Stimulated activated CD8-positive, alpha-beta memory T cell treated with anti-CD3 and anti-CD28 coated beads, Interleukin-4, amount 100 ng/mL, for 1 hour (primary cell): ENCODE measurements at places on chromosomes 6 and 20.

DNA sequence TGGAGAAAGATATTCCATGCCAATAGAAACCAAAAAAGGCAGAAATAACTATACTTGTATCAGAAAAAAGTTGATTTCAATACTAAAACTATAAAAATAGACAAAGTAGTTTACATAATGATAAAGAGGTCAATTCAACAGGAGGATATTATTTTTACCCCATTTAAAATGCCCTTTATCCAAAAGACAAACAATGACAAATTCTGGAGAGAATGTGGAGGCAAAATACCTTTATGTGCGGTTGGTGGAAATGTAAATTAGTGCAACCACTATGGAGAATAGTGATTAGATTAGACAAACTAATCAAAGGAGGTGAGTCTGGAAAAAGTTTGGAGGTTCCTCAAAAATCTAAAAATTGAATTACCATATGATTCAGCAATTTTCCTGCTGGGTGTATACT is 1262.3 kb downstream of the GRIK2 start:
- no peak for DNase-seq

GRCh38 chr20:61487997-61488371 is 235.9 kb downstream of the CDH4 start:
- DNase-seq: no peak

GRCh38 chr6:136723780-136724179 is 68.5 kb downstream of the MAP3K5 start:
- DNase-seq: no peak

GRCh38 chr6:90044833-90045381 is 150.6 kb downstream of the GJA10 start:
- DNase-seq: no peak

DNA sequence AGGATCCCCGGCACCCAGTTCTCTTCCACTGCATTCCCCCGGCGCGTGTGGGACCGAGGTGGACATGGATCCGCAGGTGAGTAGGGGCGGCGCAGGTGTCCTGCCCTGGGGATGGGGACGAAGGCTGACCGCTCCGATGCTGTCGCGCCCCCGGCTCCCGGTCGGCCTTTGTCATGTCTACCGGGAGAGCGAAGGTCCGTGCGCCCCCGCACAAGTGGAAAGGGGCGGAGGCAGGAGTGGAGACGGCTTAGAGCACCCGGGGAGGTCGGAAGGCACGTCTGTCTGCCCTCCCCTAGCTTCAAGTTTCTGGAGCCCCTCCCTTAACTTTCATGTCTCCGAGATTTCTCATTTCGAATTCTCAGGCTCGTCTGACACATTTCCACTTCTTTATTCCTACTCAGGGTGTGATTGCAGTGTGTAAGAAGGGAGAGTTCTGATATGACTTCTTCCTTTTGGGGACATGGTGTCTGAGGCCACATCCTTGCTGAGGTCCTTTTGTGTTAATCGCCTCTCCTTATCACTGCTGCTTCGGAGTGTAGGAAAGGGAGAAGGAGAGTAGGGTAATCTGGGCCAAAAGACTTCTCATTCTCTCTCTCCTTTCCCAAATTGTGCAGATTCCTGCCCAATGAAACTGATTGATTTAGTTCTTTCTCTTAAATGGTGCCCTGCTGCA is 435 bp downstream of the KIFC1 start:
- no peak for DNase-seq

DNA sequence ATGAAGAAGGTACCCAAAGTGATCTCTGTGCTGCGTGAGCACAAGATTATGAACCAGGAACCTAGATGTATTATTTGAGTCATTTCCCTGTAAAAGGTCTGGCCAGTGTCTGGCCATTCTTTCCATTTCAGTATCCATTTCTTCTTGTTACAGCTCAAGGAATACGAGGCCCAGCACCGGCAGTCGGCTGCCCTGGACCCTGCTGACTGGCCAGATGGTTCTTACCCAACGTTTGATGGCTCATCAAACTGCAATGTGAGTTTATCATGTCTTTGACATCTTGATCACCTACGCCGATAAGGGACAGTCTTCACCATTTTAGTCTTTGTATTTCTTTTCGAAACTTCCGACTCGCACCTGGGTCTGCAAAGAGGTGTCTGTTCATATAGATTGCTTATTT is 144.8 kb downstream of the SASH1 start:
- no peak for DNase-seq

- no peak for DNase-seq
These were observed 9.4 kb upstream of the FRMD1 start for GRCh38 chr6:168088161-168089053.
